ENCODE measurements at places on chromosomes 12 and 14.
A peak's percentile ranks its signal among the peaks of the same experiment; 100 is the strongest.

GRCh38 chr14:90599339-90599738 lies 202.5 kb downstream of the CALM1 start:
- DNase-seq, result no peak

GRCh38 chr14:71856199-71856919 lies 75.9 kb upstream of the RGS6 start:
- DNase-seq, result no peak

DNA sequence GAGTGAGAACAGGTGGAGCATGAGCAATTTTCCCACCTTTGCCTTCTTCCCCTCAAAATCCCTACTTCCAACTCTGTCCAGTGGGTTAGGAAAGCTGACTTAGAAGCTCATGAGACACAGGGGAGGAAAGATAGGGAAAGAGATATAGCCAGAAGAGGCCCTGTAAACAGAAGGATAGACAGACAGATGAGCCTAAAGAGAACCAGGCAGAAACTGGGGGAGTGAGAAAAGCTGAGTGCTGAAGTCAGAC lies 5.0 kb downstream of the AJUBA start:
- DNase-seq, result no peak

DNA sequence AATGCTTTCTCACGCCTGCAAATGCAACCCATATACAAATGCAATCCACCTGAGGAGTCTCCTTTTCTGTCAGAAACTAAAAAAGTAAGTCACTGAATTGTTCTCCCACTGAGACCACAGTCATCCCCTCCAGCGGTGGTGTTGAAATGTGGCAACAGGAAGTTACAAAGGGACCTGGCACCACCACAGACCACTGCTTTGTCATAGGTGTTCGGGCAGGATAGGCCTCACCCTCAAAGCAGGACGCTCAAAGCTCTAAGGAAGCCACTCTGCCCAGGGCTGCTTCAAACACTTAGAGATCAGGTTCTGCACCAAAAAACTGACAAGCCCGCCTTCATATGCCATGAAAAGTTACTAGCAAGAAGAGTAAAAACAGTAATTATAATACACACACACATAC lies 11.3 kb downstream of the PHLDA1 start:
- no peak for DNase-seq

GRCh38 chr12:114444422-114445279 lies 38.7 kb upstream of the TBX5 start:
- DNase-seq, result no peak

DNA sequence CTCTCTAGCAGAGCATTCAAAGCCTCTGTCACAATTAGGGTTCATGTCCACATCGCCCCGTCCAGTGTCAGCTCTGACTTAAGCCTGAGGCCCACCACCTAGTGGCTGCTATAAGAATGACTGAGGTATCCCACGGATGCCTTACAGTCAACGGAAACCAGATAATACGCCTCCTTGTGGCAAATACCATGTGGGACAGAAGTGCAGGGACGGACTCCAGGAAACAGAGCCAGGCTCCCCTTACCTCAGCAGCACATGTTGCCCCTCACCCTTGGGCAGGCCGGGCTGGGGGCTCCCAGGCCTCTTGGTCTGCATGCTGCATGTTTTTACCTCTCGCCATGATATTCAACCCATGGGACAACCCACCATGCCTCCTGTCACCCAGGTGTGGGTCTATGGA lies 86.3 kb downstream of the VWF start:
- peak; percentile 70 for DNase-seq

DNA sequence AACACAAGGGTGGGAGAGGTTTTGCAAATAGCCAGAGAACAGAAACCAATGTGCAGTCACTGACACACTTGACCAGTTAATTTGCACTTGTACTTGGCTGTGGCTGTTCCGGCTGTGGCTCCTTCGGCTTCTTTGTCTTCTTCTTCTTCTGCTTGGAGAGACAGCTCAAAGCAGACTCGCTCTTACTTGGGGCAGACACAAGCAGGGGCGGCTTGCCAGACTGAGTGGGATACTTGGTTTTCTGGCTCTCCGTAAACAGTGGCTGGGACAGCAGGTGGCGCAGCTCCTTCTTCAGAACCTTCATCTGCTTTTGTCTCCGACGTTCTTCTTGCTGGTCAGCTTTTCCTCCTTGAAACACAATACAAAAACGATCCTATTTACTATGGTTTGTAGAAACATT lies 25.0 kb downstream of the OTUB2 start:
- no peak for DNase-seq

DNA sequence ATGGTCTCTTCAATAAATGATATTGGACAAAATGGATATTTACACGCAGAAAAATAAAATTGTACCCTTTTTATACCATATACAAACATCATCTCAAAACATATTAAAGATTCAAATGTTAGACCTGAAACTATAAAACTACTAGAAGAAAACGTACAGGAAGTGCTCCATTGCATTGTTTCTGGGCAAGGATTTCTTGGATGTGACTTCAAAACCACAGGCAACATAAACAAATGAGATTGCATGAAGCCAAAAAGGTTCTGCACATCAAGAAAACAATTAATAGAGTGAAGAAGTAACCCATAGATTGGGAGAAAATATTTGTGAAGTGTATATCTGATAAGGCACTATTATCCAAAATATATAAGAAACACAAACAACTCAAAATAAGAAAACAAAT lies 812.4 kb downstream of the NRXN3 start:
- DNase-seq, result no peak

- DNase-seq, result no peak
These were observed 29.5 kb upstream of the C12orf50 start for GRCh38 chr12:88058719-88059077.

DNA sequence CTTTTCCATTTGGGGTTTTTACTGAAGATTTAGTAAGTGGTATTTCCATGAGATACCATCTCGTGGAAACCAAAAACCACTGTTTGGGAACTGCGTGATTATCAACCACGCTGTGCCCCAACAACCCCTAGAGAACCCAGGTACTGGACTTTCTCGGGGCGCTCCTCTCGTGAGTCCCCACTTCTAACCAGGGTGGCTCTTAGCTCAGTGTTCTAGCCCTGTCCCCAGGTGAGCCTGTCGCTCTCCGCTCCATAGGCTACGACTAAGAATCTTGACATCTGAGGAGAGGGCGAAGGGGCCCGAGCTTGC lies 686 bp downstream of the MCRS1 start:
- DNase-seq, result no peak

DNA sequence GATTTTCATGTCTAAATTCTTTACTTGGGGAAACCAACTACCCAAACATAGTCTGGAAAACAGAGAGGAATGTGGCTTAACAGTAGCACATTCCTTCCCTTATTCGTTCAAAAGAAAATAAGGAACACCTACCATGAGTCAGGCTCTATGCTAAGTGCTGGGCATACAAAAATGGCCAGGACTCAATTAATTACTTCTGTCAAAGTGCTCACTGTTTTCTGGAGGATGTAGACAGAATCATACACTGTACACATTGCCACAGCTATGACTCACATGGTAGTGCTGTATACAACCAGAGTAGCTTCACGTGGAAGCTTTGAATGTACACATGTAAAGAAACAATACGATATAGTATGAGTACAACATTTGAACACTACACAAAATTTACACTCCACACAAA lies 50.1 kb downstream of the SLC25A21 start:
- no peak for DNase-seq

DNA sequence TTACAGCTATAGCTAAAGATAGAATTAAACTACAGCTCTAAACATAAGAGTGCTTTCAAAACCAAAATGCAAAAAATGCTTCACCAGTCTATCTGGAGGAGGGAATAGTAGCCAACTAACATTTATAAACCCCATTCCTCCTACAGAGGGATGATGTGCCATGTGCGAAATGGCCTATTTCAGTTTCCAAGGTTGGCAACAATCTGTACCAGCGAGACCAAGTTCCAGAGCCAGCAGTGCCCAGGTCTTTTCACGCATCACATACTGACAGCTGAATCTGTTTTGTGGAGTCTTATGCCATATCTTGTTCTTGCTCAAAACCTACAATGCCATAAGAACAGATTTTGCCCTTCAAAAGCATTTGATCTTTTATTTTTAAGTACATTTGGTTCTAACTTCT lies 24.5 kb downstream of the NELL2 start:
- no peak for DNase-seq

DNA sequence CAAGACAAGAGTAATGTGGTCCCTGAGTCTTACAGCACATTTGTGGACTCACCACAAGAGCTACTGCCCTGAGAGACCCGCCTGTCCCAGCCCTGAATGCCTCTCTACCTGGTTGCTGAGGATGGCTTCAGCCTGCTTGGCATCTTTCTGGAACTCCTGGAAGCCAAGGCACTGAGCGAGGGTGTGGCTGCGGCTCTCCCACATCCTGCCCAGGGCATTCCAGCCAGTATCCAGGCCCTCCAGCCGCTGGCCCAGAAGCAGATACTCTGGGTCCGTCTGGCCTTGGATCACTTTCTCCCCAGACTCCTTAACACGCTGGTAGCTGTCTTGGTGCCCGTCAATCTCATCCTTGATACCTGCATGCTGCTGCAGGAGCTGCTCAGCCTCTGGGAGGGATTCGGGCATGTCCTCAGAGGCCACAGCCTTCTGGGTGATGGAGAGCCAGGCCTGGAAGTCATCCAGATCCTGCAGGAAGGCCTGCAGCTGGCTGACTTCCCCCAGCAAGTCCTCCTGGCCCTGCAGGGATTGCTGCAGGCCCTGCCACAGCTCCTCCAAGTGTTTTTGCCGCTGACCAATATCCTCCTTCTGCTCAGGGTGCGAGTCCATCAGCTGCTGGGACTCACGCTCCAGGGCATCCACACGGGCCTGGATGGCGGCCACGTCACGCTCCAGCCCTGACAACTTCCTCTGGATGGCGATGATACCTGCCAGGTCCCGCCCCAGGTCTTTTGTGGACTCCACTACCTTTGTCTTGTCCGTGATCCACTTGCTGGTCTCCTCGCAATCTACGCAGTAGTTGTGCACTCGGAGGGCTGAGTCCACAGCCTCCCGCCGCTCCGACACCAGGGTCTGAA lies 82.3 kb downstream of the PLEKHG3 start:
- no peak for DNase-seq

DNA sequence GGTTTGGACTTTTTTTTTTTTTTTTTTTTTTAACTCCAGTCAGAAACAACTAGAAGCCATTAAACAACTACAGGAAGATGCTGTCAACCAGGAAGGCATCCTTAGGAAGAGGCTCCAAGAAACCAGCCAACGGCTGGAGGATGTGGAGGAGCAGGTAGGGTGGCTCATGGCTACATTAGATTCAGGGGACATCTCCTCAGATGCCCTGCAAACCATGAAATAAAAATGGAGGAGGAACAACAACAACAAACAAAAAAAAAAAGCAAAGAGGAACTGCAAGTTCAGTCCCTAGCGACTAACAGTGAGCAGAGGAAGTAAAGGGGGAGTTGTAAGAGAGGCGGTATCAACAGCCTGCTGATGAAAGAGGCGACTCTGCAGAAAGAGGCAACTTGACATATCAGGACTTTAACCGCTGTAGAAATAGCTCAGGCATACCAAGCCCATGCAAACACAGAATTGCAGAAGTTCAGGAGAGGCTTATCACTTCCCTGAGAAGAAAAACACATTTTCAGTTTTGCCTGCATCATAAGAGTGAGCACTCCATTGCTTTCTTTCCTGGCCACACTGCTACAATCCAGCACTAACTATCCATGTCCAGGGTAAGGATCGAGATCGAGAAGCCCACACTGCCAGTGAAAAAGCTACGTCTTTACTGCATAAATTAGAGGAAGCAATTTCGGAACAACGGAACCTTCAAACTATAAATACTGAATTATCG lies 103.5 kb upstream of the BCAT1 start:
- DNase-seq, result peak; percentile 72

GRCh38 chr12:101064721-101065120 lies 145.3 kb downstream of the SLC5A8 start:
- no peak for DNase-seq

DNA sequence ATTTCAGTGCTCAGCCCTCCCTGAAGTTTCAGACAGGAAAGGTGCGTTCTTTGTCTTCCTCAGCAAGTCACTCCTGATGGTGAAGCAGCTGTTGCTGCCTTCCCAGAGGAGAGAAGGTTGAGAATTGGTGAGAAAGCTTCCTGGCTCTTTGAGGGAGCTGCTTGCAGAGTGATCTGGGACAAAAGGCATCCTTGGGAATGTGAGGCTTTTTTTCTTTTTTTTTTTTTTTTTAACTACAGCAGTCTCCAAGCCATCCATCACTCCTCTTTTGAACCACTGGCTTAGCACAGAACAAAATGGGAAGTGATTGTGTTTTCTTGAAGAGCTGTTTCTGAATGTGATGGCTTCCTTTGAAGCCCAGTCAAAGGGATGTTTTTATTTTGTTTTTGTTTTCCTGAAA lies 120.4 kb upstream of the LRIG3 start:
- no peak for DNase-seq

DNA sequence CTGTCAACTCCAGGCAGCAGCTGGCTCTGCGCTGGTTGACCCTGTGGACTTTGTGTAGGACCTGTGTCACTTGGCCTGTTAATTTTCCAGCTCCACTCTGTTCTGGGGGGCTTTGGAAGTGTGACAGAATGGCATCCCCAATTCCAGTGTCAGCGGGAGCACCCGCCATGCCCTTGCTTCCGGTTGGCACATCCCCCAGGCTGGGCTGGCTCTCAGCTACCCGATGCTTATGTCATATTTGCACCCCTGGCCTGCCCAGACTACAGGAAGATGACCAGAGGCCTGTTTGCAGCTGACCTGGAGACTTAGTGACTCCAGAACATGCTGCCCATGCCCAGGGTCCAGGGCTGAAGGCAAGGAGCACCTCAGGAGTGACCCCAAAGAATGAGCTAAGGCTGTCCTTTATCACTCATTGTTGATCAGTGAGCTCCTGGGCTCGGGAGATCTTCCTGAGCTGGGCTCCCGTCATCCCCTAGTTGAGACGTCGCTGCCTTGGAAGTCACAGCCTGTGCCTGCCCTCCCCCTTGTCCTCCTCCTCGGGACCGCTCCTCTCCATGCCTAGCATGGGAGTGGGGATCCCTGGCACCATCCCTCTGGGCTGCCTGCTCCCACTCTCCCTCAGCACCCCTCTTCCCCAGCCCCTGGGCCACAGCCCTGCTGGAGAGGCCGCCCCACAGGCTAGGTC lies 163.4 kb upstream of the RTL1 start:
- no peak for DNase-seq

GRCh38 chr14:64688811-64689281 lies 15.4 kb upstream of the PLEKHG3 start:
- DNase-seq, result no peak

Measured in germinal center (tissue), 1 donor.